Daoy (cell line): ENCODE measurements at places on chromosomes 2 and 18.

DNA sequence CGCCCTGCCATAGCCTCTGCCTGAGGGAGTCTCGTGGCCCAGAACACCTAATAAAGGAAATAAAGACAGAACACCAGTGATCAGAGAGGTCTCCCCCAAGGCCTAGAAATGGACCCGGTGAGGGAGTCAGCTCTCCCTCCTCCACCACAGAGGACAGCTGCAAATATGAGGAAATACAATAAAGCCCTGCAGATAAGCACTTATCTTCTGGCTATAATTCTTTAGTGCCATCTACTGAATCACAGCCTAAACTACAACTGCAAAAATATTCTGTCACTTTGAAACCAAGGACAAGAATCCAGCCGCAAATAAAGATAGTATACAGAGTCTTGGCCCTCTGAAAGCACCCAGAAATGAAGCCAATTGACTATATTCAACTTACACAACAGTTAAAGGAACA, 42.4 kb upstream of the TACR1 start:
- peak; percentile 11 for DNase-seq

- no peak for DNase-seq
These were observed 1650.3 kb upstream of the CELF4 start for GRCh38 chr18:39215920-39216319.

- no peak for DNase-seq
These were observed 157.9 kb downstream of the ASB1 start for GRCh38 chr2:238584617-238585016.

DNA sequence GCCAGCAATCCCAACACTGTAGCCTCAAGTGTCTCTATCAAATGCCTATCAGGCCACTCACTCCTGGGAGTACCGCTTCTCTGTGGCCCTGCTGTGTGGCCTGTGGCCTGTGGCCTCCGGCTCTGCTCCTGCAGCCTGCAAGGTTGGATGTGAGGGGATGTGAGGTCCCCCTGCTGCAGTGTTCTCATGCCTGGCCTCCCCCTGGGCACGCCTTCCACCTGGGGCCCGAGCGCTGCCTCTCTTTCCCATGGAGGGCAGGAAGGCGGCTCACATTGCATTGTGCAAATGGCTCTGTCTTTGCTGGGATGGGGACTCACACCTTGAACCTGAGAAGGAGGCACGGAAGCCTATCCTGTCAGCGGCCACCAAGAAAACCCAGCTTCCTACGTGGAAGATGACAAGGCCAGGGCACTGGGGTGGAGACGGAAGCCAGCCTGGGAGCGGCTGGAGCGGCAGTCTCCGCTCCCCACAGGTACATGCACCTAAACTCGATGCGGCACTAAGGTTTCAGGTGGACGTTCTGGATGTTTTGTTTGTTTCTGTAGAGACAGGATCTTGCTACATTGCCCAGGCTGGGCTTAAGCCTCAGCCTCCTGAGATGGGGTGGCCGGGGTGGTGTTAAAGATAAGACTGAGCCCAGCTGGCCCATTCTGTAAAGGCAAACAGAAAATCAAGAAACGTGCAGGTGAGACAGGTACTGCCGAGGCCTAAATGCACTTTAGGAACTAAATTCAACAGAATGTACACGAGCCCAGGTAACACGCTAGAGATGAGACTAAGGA, 140.1 kb downstream of the HDAC4 start:
- DNase-seq: no peak

DNA sequence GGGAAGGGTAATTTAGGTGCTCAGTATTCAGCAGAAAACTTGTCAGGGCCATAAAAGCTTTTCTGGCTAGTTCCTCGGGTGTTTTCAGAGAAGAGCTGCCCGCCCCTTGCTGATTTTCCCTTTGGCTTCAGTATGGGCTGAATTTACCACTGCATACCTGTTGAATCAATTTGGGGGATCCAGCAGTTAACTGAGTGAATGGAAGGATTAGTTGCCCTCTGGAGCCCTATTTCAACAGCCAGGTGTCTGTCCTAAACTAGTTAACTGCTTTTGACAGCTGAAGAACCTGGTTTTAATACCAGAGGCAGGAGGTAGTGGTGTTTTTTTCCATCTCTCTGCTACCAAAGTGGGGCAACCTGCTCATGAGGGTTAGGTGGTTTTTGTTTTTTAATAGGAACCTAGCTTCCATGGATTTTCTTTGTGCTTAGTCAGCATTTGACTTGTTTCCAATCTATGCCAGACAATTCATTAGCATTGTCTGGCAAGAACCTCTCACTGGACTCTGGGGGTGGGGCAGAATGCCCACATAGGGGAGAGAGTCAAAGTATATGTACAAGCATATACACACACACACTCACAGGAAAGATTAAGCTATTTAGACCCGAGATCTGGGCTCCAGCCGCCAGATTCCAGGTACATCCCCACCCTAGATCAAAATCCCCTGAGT, 166.5 kb upstream of the SIX3 start:
- DNase-seq: no peak

DNA sequence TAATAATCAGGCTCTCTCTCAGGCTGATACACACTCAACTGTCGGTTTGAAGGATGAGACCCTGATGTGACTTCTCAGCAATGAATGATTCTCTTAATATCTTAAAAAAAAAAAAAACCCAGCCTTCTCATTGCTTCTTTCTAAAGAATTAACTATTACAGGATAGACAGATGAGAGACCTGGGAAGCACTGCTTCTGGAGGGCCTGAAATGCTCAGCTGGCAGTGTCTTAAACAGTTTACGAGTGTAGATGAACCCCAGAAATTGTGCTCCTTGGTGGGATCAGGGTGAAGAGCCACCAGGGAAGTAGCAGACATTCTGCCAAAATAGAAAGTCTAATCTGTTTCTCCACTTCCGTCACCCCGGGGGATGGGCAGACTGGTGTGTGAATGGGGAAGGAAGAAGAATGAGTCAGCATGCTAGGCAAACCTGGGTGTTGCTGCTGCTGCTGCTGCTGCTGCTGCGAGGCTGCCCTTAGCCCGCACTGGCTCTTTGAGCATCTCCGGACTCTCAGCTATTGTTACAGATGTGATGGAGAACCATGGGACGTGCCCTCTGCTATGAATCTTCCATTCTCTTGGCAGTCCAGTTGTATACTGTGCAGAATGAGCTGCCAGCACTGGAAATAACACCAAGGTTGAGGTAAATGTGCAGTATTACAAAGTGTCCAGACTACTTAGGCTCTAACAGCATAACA, 158.4 kb downstream of the SETBP1 start:
- peak; percentile 81 for DNase-seq

GRCh38 chr18:13688191-13689136, 37.9 kb downstream of the FAM210A start:
- no peak for DNase-seq

GRCh38 chr18:71842666-71843065, 701.5 kb downstream of the CBLN2 start:
- DNase-seq: no peak

GRCh38 chr2:201639205-201639604, 4.1 kb downstream of the TMEM237 start:
- DNase-seq: no peak

- no peak for DNase-seq
These were observed 37.3 kb upstream of the LONRF2 start for GRCh38 chr2:100359576-100359975.

DNA sequence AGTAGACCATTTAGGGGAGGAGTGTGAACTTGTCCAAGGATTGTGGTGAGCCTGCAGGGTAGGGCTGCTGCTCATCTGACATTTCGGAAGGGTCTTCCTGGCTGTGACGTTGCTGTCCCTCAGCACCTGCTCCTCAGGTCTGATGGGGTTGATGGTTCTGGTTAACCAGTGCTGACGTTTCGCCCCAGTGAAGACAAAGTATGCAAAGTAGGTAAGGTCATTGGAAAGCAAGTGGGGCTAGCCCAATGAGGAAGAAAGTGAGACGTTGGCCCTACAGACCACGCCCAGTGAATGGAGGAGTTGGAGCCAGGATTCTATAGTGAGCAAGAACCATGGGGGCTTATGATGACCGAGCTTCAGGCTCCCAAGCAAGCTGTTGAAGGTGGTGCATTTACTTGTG, 33.4 kb upstream of the ZNF396 start:
- no peak for DNase-seq

DNA sequence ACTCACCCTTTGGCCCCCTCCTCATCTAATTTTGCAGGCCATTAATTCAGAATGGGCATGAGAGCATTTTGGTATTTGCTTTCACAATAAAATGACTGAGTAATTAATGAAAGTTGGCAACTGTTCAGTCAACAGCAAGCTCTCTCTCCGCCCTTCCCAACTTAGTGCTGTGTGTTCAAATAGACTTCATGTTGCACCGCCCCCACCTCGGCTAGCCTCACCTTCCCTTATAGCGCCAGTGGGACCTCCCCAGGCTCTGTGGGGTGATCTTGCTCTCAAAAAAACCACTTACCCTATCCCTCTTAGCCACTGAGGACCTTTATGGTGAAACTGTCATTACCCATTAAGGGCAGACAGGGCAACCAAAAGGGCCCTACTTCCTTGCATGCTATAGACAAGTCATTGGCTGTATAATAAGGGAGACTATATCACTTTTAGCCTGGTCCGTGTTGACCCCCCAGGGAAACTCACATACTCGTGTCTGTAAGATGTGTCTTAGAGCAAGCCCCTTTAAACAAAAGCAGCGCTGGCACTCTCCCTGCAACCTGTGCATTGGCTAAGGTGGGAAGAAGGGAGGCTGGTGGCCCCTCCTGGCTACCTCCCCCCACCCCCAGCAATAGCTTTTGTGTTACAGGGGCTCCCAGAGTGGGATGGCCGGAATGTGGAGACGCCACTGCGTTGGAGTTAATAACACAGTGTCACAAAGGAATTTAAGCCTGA, 15.2 kb downstream of the EN1 start:
- no peak for DNase-seq

- no peak for DNase-seq
These were observed 23.7 kb downstream of the KCNF1 start for GRCh38 chr2:10935366-10935918.

- DNase-seq: no peak
These were observed 42.1 kb downstream of the TET3 start for GRCh38 chr2:74026687-74027241.

GRCh38 chr2:177211576-177212105, 953 bp upstream of the HNRNPA3 start:
- DNase-seq: no peak

GRCh38 chr2:240162032-240162431, 21.6 kb upstream of the OTOS start:
- DNase-seq: no peak

DNA sequence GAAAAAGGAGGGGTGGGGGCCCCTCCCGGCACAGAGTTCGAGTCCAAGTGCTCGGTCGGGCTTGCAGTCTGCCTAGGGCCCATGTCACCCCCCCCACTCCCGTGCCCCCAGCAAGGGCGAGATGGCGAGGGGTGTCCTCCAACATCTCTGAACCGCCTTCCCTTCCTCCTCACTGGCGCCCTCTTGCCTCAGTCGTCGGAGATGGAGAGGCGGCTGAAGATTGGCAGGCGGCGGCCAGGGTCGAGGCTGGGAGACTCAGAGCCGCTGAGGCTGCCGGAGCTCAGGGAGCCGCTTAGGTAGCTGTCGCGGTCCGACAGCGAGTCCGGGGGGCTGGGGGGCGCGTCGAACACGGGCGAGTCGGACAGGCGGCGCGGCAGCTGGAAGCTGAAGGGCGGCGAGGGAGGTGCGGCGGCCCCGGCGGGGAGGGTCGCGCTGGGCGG, 2.3 kb downstream of the ZFP36L2 start:
- peak; percentile 88 for DNase-seq

DNA sequence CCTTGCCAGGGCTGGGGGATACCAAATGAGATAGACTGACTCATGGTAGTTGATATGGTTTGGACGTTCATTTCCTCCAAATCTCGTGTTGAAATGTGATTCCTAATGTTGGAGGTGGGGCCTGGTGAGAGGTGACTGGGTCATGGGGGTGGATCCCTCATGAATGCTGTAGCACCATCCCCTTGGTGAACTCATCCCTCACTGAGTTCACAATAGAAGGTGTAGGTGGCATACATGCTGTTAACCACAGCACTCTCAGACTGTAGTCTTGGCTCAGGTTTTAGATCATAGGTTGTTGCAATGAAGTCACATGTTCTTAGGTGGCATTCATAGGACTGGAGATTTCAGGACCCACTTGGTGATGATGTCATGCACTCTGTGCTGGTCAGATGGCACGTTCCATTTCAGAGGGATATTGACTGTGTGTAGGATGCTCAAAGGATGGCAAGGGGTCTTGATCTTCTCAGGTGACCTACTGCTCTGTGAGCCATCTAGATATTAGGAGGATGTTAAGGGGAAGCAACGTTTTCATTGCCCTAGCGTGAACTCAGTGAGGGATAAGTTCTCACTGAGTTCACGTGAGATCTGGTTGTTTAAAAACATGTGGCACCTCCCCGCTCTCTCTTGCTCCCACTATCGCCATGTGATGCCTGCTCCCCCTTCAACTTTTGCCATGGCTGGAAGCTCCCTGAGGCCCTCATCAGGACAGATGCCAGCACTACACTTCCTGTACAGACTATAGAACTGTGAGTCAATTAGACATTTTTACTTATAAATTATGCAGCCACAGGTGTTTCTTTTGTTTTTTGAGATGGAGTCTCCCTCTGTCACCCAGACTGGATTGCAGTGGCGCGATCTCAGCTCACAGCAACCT, 73.8 kb upstream of the ACAA2 start:
- peak; percentile 13 for DNase-seq

DNA sequence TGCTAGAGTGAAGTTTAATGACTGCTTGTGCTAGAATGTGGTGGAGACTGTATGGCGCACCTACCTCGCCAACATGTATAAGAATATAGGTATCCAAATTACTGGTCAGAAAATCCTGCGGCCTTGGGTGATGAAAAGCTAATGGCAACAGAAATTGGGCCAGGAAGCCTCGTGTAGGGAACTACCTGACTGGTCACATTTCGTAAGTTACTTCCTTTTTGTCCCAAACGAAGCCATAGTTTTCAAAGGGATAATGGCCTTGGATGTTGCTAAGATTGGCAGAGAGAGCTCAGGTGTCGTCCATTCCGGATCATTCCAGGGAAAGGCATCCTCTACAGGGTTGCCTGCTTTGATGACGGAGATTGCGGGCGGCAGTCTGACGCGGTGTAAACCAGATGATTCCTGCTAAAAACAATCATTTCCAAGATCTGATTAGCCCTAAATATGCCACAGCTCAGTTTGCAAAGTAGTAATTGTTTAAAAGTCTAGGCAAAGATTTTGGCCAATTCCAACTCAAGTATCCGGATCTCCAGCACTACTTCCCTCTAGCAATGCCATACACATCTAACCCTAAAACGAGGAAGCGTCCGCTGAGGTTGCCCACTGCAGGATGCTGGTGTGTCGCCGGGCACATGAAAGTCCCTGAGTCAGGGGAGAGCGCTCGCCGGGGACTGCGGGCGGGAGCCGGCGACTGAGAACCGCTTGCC, 708 bp upstream of the MALT1 start:
- peak; percentile 35 for DNase-seq

- DNase-seq: no peak
These were observed 55.5 kb downstream of the ARHGAP28 start for GRCh38 chr18:6785001-6785400.

- DNase-seq: peak; percentile 92
These were observed 2.2 kb upstream of the NRP2 start for GRCh38 chr2:205680067-205680466.
